H54 (cell line): ENCODE measurements at places on chromosomes 16 and 17.
A peak's percentile ranks its signal among the peaks of the same experiment; 100 is the strongest.

DNA sequence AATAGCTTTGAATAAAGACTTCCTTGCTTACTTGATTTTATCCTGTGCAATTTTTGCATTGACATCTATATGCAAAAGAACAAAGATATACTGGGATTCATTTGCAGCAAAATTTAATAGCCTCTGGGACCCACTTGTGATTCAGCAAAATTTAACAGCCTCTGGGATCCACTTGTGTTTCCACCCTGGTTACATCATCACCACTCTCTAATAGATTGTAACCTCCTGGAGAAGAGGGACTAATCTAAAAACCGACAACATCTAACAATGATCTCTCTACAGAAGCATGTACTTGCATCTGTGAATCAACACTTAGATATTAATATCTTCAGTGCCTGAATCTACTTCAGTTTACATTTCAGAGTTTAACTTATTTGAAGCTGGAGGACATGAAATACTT lies 202.0 kb upstream of the CPHXL start:
- no peak for DNase-seq

DNA sequence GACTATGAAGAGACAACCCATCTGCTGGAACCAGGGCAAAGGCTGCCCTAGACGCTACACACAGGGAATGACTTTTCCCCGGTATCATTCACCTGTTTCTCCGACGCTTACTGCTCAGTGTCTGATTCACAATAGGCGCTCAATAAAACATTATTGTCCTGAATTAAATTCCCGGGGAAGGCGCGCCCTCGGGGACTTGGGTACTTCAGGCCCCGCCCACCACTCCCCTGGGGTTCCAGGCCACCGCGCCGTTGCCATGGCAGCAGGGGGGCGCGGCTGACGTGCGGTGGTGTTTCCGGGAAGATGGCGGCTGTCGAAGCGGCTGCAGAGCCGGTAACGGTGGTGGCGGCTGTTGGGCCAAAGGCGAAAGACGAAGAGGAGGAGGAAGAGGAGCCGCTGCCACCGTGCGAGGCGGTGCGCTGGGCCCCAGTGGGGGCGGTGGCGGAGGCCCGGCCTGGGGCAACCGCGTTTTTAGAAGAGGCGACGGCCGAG lies at the start of gene RUNDC1:
Gene RUNDC1, plus strand, starts transcription at position 292 of the 492 bp plus-strand sequence. Its CDS starts 12 bp downstream, at position 304.
- peak; percentile 90 for DNase-seq

GRCh38 chr16:12337871-12338655 lies 361.5 kb downstream of the SNX29 start:
- no peak for DNase-seq

GRCh38 chr17:47636273-47637030 lies 13.3 kb upstream of the KPNB1 start:
- no peak for DNase-seq

- no peak for DNase-seq
Observed at GRCh38 chr17:40175928-40176753, 1.1 kb upstream of the RAPGEFL1 start.

- DNase-seq = no peak
Observed at GRCh38 chr17:66843627-66844026, 8.7 kb downstream of the CACNG5 start.

GRCh38 chr16:20901436-20902112 lies 1.0 kb downstream of the LYRM1 start:
- DNase-seq = no peak

- no peak for DNase-seq
Observed at GRCh38 chr16:49443576-49443975, 70.0 kb downstream of the C16orf78 start.

GRCh38 chr17:7204828-7205461 lies 14.7 kb downstream of the DLG4 start:
- no peak for DNase-seq

DNA sequence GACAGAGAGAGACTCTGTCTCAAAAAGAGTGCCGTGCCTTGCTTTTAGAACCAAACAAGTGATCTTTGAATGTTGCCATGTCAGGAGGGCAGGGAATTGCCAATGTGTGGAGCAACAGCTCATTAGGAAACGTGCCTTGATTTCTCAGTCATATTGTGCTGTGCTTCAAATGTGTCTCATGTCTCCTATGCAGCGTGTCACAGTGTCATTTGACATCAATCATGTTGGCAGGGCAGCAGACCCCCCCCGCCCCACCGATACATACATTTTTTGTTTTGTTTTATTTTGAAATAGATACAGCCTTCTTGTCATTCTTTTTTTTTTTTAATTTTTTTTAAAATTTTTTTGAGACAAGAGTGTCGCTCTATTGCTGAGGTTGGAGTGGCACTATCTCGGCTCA lies 22.1 kb downstream of the MRC2 start:
- DNase-seq = no peak

DNA sequence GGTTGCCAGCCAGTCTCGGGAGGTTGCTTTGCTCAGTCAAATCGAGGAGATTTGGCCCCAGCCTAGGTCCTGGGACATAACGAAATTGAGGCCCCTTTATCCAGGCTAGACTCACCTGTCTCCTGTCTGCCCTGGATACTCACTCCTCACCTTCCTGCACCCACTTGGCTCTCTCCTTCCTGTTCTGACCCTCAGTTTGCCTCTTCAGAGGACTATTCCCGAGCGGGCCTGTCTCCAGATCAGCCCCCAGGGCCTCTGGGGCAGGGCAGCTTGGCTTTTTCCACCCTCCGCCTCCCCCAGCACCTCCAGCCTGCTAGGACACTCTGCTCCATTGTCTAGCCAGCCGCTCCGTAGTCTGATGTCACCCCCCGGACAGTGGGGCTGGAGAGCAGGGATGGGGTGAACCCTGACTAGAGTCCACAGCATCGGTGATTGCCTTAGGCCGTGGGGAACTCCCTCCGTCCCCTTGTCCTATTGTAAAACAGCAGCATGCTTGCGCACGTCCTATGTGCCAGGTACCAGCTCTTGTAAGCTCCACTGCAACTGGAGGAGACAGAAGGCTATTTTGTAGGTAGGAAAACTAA lies 8.8 kb downstream of the WFIKKN2 start:
- no peak for DNase-seq

- DNase-seq = peak; percentile 87
Observed at GRCh38 chr17:16419074-16419928, 3.9 kb downstream of the TRPV2 start.

- no peak for DNase-seq
Observed at GRCh38 chr17:79609049-79609589, 1.7 kb downstream of the RBFOX3 start.

DNA sequence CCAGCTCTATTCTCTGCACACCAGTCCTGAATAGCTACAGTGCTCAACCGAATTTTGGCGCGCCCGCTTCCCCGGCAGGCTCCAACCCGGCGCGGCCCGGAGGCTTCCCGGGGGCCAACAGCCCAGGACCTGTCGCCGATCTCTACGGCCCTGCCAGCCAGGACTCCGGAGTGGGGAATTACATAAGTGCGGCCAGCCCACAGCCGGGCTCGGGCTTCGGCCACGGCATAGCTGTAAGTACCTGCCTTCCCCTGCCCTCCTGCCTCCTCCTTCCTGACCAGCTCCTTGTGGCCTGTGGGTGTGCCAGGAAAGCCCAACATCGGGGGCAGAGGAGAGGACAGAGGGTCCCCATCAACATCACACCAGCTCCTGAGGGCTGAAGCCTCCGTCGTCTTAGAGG lies 70.2 kb downstream of the CCDC182 start:
- DNase-seq = no peak

DNA sequence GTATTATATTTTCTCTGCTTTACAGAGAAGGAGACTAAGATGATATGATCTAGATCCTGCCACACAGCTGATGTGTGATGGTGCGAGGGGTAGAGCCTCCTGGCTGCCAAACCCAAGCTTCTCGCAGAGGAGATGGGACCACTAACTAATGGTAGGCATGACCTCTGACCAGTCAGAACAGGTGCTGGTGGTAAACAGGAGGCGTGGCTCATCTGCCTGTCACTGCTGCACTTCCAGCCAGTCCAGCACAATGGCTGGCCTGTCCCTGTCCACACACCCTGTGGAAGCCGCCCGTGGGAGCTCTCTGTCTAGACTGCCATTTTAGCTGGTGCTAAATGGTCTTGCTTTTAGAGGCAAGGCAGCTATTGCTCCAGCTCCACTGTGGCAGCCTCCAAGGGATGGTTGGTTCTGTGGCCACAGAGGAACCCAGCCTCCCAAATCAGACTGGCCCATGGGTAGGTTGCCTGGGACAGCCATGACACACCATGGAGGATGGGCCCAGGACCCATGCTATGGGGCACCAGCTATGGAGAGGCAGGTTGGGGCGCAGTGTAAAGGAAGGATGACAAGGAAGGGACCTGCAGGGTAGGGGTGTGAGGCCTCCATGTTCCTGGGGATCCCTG lies 86.7 kb downstream of the KSR1 start:
- DNase-seq = no peak

DNA sequence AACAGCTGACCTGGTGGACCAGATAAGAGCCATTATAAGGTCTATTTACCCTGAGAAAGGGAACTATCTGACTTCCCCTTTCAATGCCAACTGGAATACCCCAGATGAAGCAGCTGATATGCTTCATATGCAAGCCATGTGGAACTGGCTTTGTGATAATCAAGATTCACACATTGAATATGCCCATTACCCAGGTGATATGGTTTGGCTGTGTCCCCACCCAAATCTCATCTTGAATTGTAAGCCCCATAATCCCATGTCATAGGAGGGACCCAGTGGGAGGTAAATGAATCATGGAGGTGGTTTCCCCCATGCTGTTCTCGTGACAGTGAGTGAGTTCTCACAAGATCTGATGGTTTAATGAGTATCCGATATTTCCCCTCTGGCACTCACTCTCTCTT lies 42.1 kb downstream of the IKZF3 start:
- DNase-seq = no peak

- DNase-seq = no peak
Observed at GRCh38 chr16:68539711-68540239, 684 bp downstream of the ZFP90 start.

- DNase-seq = no peak
Observed at GRCh38 chr17:78371056-78371455, 7.4 kb upstream of the PGS1 start.

GRCh38 chr17:79046197-79046915 lies 22.4 kb downstream of the C1QTNF1 start:
- no peak for DNase-seq

DNA sequence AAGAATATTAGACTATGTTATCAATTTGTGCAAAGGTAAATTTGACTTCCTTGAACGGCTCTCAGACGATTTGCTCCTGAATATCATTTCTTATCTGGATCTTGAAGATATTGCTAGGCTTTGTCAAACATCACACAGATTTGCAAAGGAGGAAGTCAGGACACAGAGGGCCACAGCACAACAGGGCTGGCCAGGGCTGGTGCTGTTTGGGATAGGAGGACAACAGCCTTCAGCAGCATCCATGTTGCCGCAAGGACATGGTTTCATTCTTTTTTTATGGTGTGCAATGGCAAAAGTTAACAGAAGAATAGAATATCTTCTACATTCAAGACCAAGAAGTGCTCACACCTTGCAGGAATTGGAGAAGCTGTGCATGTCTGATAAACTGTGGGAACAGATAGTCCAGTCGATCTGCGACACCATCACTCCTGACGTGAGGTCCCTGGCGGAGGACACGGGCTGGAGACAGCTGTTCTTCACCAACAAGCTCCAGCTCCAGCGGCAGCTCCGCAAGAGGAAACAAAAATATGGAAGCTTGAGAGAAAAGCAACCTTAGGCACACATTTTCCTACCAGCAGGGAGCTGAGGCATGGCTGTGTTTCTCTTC lies 59.8 kb downstream of the KPNA2 start:
- no peak for DNase-seq

GRCh38 chr17:78905541-78905940 lies 2.5 kb upstream of the CEP295NL start:
- no peak for DNase-seq

DNA sequence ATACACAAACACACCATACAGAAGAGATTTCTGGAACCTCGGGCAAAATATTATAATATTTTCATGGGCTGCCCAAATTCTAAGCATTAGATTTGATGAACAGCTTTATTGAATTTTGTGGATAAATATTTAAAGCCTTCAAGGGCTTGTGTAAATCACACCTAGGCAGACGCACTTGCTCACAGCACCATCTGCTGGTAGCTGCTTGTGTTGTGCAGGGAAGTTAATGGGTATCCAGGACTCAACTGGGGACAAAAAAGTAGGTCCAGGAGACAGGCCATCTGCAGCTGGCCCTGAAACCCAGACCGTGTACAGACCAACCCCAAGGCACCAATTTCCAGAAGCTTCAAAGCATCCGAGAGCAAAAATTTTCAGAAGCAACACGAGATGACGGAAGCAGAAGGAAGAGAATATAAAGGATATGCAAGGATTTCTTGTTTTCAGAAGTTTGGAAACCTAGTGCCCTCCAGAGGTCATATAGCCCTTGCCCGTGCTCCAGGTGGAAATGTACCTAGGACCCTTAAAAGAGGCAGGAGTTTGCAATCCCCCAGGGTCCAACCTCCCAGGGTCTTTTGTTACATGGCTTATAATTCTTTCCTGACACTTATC lies 140.0 kb downstream of the CHD9NB start:
- DNase-seq = peak; percentile 28

GRCh38 chr17:80649672-80650330 lies 105.2 kb downstream of the RPTOR start:
- peak; percentile 18 for DNase-seq

GRCh38 chr17:32862940-32863339 lies 14.0 kb downstream of the MYO1D start:
- no peak for DNase-seq

GRCh38 chr17:58421711-58422110 lies 4.4 kb upstream of the RNF43 start:
- DNase-seq = no peak

- no peak for DNase-seq
Observed at GRCh38 chr16:13325396-13325795, 424.0 kb downstream of the SHISA9 start.

- no peak for DNase-seq
Observed at GRCh38 chr17:27446569-27447301, 9.5 kb upstream of the KSR1 start.

- DNase-seq = no peak
Observed at GRCh38 chr16:89371968-89372634, 118.3 kb downstream of the ANKRD11 start.
